ENCODE measurements at places on chromosomes 5 and 9. TPM values are rescaled to one million over a fixed set of nuclear protein-coding genes. Genes with fewer than 3 reads are reported as not detected.

GRCh38 chr9:77922591-77922990 is 109.0 kb downstream of the GNAQ start:
- no peak for DNase-seq

GRCh38 chr5:170132269-170132975 is 26.7 kb downstream of the FOXI1 start:
- DNase-seq: no peak

GRCh38 chr5:136235321-136235720 is 42.4 kb upstream of the SMIM32 start:
- no peak for DNase-seq

DNA sequence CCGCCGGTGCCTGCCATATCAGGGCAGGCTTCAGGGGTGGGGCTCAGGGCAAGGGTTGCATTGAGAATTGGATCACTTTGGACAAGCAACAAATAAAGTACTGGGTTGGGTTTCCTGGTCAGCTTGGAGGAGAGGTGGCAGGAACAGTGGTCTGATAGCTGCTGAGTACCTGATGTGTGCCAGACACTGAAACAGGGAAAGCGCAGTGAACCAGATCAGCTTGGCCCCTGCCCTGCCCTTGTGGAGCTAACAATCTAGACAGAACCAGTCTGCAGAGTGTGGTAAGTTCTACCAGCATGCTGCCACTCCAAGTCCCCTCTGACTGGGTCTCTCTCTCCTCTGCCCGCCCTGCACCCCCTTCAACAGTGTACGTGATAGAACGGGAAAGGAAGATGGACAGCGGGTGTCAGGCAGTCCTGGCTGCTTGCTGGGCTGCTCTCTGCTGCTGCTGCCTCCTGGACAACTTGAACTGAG is 53.4 kb downstream of the CYSTM1 start:
- no peak for DNase-seq

- no peak for DNase-seq
These were observed 13.0 kb upstream of the LCN15 start for GRCh38 chr9:136777359-136777758.

- DNase-seq: no peak
These were observed 21.2 kb upstream of the LOX start for GRCh38 chr5:122099060-122099790.

DNA sequence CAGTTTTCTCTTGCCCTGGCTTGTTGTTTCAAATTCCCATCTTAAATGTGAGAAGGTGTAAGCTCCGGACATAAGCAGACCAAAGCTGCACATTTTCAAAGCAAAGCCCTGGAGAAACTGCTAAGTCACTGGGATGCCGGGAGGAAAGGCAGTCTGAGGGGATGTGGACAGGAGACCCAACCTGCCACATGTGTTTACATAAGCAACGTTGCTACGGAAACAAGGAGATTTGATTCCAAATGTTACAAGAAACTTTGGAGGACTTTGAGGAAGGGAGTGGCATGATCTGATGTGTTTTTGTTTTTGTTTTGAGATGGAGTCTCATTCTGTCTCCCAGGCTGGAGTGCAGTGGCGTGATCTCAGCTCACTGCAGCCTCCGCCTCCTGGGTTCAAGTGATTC is 25.7 kb upstream of the INSYN2B start:
- DNase-seq: no peak

DNA sequence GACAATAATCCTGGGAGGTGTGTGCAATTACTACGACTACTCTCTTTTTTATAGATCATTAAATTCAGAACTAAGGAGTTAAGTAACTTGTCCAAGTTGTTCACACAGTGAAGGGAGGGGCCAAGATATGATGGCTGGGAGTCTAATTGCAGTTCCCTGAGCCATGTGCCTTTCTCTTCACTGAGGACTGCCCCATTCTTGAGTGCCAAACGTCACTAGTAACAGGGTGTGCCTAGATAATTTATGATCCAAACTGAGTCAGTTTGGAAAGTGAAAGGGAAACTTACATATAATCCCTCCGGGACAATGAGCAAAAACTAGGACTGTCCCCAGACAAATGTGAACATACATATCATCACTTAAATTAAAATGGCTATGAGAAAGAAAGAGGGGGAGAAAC is 20.2 kb downstream of the IL7R start:
- DNase-seq: no peak

- no peak for DNase-seq
These were observed 28.3 kb downstream of the TPD52L3 start for GRCh38 chr9:6356441-6356840.

- DNase-seq: no peak
These were observed 33.7 kb downstream of the AP3S1 start for GRCh38 chr5:115875447-115875846.

GRCh38 chr5:173318881-173319620 is 9.2 kb downstream of the STC2 start:
- no peak for DNase-seq

DNA sequence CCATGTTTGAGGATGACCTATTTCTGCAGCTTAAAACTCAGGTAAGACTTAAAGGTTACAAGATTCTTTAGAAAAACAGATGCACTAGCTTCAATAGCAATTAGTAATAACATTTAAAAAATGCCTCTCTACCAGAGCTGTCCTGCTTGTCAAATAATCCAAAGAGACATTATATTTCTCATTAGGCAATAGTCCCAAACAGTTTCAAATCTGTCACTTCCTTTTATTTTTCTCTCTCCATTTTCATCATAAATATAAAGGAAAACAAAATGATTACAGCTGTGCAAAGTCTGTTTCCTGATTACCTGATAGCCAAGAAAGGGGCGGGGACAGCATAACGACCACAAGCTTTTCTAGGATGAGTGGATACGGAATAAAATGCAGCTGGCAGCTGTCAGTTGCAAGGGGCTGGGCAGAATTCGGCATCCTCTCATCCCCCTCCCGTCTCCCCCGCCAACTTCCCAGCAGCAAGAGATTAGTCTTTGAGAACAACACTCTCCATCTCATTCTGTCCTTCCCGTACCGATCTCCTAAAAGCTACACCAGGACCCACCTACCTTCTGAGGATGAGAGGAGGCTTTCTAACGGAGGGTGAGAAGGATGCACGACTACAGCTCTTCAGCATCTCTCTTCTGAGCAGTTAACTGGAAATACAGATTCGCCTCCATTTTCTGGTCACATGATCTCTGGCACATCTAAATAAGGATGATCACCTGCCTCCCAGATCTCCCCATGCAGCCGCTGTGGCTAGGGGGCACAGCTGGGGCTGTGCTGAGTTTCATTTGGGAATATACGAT is 72.5 kb upstream of the PCA3 start:
- DNase-seq: no peak

- no peak for DNase-seq
These were observed 39.6 kb downstream of the C5orf15 start for GRCh38 chr5:133928587-133929393.

- no peak for DNase-seq
These were observed 348.1 kb upstream of the WWC1 start for GRCh38 chr5:167943343-167943742.

DNA sequence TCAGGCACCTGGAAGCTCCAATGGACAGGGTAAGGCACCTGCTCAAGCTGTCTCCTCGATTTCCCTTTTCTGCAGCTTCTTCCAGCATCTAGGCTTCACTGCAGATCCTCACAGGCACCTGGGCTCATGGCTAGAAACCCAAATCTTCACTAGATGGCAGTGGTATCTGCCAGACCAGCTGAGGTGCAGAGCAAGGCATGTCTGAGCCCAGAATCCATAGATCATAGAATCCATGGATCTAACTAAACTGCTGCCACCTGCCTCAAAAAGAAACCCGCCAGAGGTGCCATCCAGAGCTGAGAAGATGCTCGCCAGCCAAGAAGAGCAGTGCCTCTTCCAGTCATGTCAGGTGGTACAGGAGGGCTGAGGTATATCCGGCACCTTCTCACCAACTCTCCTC is 6.9 kb downstream of the SHC3 start:
- no peak for DNase-seq

DNA sequence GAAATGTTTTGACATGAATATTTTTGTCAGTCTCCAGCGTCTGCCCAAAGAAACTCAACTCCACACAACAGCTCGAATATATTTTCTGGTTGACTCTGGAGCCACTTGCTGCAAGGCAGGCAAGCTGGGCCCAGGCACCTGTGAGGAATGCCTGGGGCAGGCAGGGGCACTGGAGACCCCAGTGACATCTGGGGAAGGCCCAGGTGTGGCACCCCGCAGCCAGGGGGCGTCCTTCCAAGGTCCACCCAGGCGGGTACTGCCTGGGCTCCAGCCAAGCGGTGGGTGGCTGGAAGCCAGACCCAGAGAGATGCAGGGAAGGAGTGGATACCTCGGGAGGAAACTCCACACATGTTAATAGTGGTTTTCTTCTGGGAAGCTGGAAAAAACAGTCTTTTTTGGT is 125.9 kb downstream of the PHF2 start:
- no peak for DNase-seq

DNA sequence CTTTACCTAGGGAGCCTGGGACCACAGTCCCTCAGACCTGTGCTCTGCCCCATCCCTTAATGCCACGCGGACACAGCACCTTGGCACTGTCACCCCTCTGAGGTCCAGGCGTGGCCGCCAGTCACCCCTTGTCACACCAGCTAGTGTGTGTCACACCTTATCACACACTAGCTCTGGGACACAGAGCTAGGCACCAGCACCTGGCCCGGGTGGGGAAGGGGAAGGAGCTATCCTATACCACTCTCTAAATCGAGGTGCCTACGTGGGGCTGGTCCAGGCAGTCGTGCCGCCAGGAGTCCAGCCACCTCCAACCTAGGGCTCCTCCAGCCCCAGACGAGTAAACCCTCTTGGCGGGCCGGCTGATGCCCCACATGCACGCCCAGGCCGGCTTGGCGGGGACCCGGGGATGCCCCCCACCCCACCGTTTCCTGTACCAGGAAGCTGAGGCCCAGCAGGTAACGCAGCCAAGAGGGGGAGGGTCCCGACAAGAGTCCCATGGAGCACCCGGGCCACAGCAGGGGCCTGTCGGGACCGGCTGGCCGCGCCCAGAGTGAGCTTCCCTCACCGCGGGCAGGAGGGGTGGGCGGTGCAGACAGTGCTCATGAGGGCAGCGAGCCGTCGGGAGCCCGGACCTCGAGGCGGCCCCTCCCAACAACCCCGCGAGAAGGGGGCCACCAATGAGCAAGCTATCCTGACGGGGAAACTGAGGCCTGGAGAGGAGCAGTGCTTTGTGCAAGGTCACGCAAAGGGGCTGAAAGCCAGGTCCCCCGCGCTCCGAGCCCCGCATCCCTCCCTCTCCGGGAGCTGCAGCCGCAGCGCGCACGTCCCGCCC is 550 bp downstream of the CORO2A start:
- no peak for DNase-seq

- DNase-seq: peak; percentile 79
These were observed 16.9 kb downstream of the PDGFRB start for GRCh38 chr5:150138551-150139265.

- DNase-seq: no peak
These were observed 3.3 kb downstream of the LARP1 start for GRCh38 chr5:154758493-154758892.

GRCh38 chr9:123131993-123132392 is 98.5 kb downstream of the GPR21 start:
- no peak for DNase-seq

DNA sequence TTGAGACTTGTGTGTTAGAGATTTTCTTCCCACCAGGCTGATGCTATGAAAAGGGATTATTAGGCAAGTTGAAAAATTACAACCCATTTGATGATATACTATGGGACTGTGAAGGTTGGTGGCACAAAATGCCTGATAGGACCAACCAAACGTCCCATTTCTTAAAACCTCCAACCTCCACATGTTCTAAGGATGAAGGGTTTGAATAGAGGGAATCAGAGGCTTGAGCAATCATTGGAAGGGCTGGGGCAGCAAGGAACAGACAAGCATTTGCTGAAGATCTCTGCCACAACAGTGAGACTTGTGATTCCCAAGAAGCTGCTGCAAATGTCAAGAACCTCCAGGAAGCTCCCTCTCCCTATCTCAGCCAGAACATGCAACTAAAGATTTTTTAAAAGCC is 283.1 kb downstream of the ELAVL2 start:
- no peak for DNase-seq

DNA sequence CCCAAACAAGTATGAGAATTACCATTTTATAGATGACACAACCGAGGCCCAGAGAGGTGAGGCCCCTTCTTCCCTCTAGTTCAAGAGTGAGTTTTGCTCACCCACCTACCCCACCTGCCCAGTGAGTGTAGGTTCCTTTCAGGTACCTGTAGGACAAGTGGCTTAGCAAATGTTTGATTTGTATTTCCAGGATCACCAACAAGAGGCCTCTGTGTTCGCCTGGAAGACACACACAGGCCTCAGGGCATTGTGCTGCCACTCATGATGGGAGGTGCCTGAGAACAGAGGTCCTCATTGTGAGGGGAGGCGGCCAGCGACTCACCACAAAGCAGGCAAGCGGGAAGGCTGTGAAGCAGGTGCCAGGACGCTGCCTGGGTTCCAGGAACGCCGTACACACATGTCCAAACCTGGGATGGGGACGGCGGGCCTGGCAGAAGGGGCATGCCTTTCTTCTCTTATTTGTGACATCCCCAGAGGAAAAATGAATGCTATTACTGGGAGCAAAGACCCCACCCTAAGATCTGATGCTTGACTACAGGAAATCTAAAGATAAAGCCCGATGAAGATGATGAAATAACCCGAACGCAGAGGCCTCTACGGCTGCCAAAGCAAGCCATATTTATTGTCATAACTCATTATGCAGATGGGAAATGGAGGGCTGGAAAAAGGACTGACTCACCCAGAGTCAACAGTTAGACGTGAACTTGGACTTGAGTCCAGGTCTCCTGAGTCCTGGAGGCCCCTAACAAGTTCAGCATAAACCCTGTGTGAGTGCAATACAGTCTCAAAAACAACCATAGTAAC is 60.2 kb upstream of the SLC25A51 start:
- no peak for DNase-seq

DNA sequence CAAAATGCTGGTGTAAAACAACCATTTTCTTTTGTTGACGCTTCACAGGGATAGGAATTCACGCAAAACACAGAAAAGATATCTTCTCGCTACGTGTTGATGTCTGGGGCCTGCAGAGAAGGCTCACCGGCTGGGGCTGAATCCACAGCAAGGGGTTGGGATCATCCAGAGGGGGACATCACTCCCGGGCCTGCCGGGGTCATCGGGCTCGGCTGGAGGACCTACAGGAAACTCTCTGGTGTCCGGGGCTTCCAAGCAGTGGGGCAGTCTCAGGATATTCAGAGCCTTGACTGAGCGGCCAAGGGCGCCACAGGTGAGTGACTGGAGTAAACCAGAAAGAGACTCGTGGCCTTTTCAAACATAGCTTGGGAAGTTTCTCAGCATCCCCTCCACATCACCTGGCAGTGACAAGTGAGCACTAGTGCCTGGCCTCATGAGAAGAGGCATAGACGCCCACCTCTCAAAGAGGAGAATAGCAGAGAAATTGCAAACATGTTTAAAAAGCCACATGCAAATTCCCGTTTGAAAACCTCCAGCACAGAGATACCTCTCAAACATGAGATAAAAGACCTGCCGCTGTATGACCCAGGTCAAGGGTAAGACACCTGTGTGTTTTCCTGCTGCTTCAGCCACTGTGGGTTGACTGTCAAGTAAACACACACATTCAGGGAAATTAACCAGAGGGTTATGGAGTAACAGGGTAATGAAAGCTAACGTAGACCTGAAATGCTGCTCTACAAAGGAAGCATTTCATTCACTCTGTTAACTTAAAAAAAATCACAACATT is 50.8 kb upstream of the SIMC1 start:
- DNase-seq: no peak

GRCh38 chr5:174680901-174681565 is 43.3 kb upstream of the MSX2 start:
- DNase-seq: no peak

The LCN9 gene
- polyA plus RNA-seq: not detected

The SLC45A2 gene
- 0.29 TPM for polyA plus RNA-seq

The EMB gene
- polyA plus RNA-seq: 5.9 TPM

The PRDM9 gene
- not detected for polyA plus RNA-seq

The SLC27A6 gene
- polyA plus RNA-seq: 2.2 TPM

The ALDH1A1 gene
- polyA plus RNA-seq: 307 TPM

The HRH2 gene
- polyA plus RNA-seq: 0.89 TPM

The FAM221B gene
- 0.35 TPM for polyA plus RNA-seq
